ENCODE measurements at places on chromosomes 5 and 9.

GRCh38 chr5:137582218-137582617 is 83.1 kb upstream of the SPOCK1 start:
- DNase-seq = no peak

- DNase-seq = no peak
These were observed 64.3 kb upstream of the S1PR3 start for GRCh38 chr9:88926781-88927505.

- peak; percentile 20 for DNase-seq
These were observed 14.8 kb downstream of the ROR2 start for GRCh38 chr9:91935066-91935749.

DNA sequence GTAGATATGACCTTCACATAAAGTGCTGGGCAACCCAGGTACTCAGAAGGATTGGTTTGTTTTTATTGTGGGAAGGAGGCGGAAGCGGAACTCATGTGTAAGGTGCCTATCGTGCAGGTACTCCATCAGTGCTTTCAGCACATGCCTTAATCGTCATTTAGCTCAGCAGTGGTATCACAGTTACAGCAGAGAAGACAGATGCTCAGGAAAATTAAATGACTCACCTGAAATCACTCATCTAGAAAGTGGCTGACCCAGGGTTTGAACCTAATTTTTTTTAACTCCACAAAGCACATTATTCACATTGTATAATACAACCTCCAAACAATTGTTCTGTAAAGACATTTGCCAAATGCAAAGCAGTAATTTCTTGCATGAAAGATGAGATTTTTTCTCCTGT is 2.2 kb downstream of the C5orf46 start:
- peak; percentile 33 for DNase-seq

DNA sequence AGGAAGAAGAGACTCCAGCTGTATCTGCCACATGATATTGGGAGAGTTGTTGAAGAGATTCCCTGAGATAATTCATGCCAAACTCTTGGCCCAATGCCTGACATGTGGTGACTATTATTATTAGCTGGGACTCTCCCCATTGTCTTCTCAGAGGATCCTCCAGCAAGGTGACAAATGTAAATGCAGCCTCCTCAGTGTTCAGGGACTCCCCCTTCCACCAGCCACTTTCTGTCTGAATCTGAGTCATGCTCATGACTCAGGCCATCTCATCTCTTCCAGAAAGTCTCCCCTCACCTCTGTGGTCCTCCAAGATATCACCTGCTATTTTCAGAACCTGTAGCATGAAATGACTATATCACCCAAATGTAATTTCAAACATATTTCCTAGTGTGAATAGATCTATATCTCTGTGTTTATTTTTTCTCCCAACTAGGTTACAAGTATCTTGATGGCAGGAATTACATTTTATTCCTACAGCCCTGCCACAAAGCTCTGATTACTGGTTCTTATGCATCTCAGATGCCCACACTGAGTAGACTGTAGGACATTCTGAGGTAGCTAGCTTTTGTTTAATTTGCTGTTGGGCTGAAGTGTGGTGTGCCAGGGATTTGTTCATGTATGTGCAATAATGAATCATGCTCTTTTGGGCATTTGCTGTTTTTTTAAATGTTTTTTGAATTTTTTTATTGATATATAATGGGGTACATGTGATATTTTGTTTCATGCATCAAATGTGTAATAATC is 126.6 kb upstream of the IL12B start:
- no peak for DNase-seq

DNA sequence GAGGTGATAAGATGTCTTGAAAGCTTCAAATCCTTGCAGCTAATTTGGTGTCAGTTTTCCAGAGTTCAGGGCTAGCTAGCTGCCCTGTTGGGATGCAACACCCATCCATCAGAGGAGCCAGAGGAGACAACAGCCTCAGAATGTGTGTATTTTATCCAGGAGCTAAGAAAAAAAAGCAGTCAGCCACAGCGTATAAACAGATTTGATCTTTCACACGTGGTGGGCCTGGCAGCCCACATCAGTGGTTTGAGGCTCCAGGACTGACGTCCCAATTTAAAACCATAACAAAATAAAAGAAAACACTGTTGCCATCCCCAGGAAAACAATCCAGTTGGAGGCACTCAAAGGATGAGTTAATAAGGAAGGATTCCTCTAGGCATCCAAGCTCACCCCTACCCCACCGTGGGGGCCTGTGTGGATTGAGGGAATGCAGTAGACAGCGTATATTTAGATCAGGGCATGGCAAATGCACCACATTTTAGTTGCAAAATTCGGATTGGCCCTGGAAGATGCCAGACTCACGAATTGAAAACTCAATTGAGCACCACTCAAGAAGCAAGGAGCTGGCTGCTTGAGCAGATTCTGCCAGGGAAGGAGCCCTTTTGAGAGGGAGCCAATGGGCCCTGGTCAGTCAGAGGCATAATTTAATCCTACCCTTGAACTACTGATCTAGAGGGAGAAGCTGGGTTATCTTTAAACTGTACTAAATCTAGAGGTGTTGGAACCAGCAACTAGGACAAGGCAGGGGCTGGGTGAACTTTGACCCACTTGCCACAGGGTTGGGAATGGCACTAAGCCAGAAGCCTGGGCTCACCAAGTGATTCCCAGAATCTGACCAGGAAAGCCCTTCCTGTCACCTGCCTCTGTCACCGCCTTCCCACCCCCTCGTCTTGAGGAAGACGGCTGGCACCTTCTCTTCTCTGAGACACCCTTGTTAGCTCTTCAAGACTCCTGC is 17.5 kb downstream of the ADRA1B start:
- no peak for DNase-seq

DNA sequence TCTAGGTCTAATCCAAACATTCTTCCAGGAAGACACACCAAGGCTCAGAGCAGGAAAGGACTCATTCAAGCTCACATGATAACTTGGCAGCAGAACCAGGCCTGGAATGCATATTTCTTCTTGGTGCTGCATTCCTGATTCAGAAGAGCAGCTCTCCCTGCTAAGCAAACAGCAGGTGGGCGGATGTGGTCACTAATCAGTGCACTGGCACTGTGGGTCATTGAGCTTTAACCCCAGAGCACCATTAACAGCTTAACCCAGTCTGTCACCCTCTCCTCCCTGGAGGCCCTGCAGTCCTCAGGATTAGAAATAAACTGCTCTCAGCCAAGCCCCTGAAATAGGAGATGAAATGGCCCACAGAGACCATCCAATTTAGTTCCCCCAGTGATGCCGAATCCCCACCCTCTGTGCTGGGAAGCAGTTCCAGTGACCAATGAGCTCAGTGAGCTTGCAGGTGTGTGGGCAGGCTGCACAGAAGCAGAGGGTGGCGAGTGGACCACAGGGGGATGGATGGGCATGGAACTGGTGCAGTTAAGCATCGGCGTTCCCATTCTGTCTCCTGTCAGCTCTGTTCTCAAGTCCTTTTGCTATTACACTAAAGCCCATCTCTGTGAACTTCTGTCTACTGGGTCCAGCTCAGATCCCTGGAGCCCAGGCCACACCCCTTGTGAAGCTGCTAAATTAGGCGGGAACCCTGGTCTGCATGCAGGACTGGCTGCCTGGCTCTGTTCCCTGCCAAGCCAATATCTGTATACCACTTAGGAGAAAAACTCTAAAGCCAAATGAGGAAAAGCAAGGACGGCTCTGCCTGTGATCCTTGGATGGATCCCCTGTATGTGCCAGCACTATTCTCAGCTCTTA is 16.6 kb upstream of the MEGF9 start:
- peak; percentile 52 for DNase-seq

GRCh38 chr5:142845954-142846398 is 75.8 kb downstream of the ARHGAP26 start:
- peak; percentile 38 for DNase-seq

DNA sequence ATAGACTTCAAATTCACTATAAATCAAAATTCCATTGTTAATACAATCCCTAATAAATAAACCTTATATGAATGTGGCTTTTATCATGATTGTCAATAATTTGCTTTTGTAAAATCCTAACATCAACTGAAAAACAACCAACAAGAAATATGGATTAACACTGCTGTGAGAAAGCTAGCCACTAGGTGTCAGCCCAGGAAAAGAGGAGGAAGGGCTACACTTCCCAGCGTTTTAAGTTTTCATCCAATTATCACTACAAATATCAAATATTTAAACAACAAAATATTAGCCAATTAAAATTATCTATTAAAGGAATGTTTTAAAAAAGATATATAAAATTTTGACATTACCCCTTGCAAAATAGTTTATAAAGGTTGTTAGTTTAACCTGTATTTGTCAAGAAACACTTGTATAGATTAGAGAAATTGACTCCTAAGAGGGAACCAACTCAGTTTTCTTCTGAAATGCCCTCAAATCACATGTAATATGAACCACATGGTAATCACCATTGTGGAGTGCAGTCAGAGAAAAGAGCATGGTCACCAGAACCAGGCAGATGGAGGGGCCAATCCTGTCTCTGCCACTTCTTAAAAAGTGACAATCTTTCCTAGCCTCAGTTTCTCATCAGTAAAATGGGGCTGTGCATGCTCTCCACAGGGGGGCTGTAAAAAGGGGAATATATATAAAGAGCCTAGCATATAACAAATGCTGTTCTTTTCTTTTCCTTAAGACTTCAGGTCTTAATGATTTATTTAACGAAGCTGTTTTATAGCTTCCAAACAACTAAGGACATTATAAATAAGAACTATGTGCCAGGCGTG is 188.2 kb downstream of the CRB2 start:
- peak; percentile 65 for DNase-seq

GRCh38 chr5:73482383-73483136 is 15.7 kb upstream of the BTF3 start:
- no peak for DNase-seq

DNA sequence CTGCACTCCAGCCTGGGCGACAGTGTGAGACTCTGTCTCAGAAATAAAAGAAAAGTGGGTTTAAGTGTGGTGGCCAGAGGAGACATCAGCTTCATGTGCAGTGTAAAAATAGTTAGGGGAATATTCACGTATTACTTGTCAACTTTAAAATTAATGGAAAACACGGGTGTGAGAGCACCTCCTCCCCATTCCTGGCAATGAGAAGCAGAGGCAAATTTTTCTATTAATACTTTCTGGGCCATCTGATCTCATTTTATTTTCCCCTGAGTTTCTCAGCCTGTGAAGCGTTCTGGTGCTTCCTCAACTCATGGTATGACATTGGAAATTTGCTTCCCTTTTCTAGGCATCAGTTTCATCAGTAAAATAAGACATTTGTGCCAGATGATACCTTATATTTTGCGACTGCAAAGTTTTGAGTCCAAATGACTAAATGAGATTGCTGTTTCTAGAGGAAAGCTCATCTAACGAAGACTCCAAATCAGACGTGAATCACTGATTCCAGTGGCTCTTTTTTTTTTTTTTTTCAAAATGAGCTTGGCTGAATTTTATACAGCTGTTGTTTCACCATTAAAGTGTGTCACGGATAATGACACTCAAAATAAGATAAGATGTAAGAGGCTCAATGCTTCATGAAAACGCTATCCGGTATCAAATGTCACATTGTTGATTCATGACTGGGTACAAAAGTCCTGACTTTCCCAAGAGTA is 104.6 kb downstream of the MSX2 start:
- no peak for DNase-seq

GRCh38 chr9:101458963-101459631 is 23.5 kb upstream of the ALDOB start:
- DNase-seq = no peak

DNA sequence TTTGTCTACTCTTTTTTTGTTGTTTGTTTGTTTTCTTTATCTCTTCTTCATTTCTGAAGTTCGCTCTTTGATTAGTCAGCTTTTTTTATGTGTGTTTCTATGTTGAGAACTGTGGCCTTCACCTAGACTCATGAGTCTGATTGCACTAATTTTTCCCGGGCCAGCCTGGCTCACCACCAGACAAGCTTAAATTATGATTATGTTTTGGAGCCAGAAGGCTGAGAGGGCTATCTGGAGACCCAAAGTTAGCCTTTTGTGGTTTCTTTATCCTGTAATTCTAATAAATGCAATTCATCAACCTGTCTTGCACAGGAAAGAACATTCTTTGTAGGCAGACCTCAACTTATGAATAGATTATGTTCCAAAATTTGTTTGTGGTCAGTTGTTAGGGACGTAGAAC is 20.8 kb upstream of the ACTBL2 start:
- no peak for DNase-seq

GRCh38 chr9:27369591-27369990 is 72.6 kb upstream of the EQTN start:
- DNase-seq = no peak

GRCh38 chr5:142324136-142324870 is 518 bp downstream of the SPRY4 start:
- DNase-seq = peak; percentile 78

GRCh38 chr5:61647672-61648071 is 315.6 kb downstream of the ZSWIM6 start:
- no peak for DNase-seq

GRCh38 chr5:135944967-135945560 is 9.7 kb downstream of the LECT2 start:
- DNase-seq = peak; percentile 91

- no peak for DNase-seq
These were observed 75.3 kb downstream of the NMUR2 start for GRCh38 chr5:152329761-152330283.

GRCh38 chr9:37508135-37508833 is 22.5 kb downstream of the POLR1E start:
- DNase-seq = no peak

- DNase-seq = no peak
These were observed 221.3 kb upstream of the KLF9 start for GRCh38 chr9:70635790-70636189.

DNA sequence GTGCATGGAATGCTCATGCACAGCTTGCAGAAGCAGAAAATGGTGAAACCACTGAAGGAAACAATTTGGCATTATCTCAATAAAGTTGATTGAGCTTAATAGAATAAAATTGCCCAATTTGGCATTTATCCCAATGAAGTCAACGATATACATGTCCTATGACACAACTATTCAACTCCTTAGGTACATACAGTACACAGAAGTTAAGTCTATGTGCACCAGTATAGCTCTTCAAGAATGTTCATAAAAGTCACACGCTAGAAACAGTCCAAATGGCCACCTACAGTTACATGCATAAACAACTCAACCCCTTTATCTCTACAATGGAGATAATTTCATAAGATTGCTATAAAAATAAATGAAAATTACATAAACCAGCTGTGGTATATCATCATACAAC is 184.5 kb downstream of the DENND1A start:
- DNase-seq = no peak

- DNase-seq = no peak
These were observed 2.2 kb upstream of the GNPDA1 start for GRCh38 chr5:142014911-142015584.

- no peak for DNase-seq
These were observed 6.2 kb downstream of the NUDCD2 start for GRCh38 chr5:163453705-163454104.

GRCh38 chr5:67366276-67366675 is 169.7 kb upstream of the CD180 start:
- DNase-seq = no peak

- no peak for DNase-seq
These were observed 70.0 kb downstream of the NXNL2 start for GRCh38 chr9:88604836-88605511.

DNA sequence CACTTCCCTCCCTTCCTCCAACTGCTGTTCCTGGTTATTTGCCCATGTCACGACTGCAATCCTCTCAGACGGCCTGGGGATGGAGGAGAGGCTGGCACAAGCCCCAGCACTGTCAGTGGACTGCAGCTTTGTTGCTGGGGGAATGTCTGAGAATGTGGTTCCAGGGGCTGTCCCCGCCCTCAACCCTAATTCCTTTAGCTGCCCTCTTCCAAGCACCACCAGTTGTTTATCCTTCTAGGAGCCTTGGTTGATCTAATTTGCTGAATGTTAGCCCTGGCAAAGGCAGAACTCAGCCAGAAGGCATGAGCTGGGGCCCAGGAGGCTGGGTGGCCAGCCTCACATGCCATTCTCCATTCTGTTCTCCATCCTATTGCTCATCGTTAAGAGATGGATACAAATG is 51.6 kb downstream of the ADAM19 start:
- DNase-seq = no peak
